Fibroblast of skin of scalp (primary cell): ENCODE measurements at places on chromosomes 2 and 18.

- DNase-seq: no peak
Observed at GRCh38 chr18:63078471-63078870, 241.1 kb downstream of the BCL2 start.

- DNase-seq: no peak
Observed at GRCh38 chr2:155178921-155179320, 480.4 kb downstream of the KCNJ3 start.

- DNase-seq: no peak
Observed at GRCh38 chr2:10500601-10501361, 52.7 kb upstream of the ODC1 start.

GRCh38 chr2:162013514-162014475, 60.2 kb downstream of the DPP4 start:
- DNase-seq: no peak

DNA sequence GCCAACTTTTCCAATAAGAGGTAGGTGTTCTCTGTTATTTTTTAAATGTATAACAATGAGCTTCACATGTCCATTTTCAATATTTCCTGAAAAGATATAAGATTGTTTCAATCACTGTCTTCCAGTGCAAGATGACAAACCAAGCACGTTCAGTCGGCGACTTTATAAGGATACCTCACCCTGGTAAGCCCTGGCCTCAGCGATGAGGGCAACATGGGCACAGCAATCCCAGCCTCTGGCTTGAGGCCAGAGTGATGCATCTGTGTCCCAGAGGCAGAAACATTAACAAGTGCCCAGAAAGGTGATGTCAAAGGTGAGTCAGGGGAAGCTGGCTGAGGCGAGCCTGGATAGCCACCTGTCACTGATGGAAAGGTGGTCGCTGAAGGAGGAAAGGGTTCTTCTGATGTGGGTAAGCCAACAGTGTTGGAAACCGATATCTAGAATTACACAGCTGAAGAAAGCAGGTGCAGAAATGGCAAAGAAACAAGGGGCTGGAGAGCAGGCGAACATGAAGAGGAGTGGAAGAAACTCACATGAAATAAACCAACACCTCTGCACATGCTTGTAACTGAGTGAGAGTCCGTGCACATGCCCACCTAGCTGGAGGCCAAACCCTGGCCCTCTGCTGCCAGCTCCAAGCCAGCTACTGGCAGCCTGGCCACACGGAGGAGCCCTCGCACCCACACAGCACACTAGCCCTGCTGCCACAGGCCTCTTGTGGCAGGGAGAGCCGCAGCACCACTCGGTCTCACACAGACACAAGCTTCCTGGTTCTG, 65.5 kb downstream of the FBXO15 start:
- DNase-seq: peak; percentile 61

DNA sequence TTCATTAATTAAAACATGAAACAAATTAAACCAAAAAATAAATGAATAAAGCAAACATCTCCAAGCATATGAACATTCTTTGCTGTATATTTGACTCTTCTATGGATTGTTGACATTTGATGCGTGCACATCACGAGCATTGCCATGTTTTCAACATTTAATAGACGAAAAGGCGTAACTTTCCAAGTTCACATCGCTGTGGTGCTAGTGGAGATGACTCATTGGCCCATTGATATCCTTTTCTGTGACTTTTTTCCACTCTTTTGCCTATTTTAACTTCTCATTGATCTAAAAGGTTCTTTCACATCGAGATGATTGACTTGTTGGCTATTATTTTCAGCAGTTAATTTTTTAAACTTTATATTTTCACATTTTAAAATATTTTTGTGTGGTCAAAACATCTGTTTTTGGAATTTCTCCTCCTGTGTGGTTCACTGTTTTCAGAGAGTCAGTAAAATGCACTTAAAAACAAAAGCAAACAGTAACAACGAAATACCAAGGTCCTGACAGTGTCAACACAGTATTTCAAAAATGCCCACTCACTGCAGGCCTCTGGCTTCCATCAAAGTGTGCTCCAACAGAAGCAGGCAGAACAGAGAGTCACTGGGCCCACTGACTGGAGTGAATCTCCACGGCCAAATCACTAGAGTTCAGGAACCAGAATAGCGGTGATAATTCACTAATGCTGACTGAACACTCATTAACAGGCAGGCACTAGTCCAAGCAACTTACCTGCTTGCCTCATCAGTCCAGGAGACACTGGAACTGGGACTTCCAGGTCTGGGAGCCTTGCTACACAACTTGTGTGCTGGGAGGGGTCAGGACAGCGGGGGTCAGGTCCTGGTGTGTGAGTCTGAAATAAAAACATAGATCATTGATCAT, 372.2 kb upstream of the SMIM21 start:
- DNase-seq: peak; percentile 32

DNA sequence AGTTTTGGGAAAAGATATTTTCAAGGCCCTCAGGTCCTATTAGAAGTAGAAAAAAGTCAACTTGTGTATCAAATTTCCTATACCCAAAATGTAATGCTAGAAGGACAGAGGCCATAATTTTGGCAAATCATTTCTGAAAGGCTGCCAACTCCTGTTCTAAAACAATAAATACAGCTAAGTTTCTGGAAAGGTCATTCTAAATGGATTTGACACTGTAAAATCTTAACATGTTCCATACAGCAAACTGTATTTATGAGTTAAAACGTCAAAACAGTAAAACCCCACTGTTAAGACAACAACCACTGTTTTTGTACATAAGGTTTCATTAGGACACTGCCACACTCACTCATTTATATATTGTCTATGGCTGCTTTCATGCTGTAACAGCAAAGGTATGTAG, 9.7 kb downstream of the FAM98A start:
- DNase-seq: peak; percentile 10

DNA sequence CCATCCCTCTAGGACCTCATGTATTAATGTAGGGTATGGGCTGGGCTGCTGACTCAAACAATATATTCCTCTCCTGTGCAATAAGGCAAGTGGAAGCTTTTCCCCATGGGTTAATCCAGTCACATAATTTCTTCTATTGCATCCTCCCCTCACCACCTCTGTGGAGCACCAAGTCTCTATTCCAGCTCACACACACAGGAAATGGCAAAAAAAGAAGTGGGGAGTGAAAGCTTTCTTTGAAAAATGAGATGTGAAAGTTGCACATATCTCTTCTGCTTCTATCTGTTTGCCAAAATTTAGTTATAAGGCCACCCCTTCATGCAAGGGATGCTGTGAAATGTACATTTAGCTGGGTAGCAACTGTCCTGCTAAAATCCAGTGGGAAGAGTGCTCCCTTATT, 121.3 kb downstream of the CDC42EP3 start:
- no peak for DNase-seq

- no peak for DNase-seq
Observed at GRCh38 chr2:41475959-41476358, 571.9 kb upstream of the PKDCC start.

DNA sequence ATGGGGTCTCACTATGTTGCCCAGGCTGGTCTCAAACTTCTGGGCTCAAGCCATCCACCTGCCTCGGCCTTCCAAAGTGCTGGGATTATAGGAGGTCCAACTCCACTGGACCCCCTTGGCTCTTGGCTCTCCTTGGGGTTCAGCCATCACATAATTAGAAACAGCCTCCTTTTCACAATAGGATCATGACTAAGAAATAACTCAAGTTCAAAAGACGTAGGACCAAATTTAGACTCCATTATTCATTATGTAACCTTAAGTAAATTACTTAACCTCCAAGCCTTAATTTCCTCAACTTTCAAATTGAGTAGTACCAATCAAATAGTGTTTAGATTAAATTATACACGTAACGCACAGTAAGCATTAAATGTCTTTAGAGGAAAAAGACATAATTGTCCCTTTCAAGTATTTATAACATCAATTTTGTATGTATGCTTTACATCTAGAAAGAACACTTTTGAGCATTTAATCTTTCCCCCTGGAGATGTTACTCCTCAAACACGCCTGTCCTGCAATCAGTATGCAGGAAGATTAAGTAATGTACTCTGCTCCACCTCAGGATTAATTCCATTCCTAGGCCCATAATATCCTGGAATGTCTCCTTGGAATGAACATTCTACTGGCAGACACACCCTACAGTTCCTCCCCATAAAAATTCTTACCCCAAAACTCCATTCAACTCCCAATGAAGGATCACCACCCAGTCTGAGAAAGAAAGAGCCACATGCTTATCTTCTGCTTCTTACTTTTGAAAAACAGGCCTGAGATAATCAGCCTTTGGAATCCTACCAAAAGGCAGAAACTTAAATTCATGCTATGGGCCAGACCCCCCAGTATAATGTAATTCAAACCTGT, 49.1 kb downstream of the COBLL1 start:
- DNase-seq: peak; percentile 72

DNA sequence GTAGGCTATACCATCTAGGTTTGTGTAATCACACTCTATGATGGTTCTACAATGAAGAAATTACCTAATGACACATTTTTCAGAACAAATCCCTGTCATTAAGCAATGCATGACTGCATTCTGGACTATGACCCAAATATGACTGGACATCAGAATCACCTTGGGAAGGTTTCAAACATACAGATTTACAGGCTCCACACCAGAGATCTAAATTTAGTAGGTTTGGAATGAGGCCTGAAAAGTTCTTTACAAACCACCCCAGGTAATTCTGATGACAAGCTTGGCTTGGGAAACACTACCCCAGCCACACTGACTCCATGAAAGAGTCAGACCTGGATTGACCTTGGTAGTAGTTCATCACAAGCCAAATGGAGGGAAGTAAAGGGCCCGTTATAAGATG, 52.2 kb upstream of the NFE2L2 start:
- no peak for DNase-seq

- DNase-seq: no peak
Observed at GRCh38 chr2:40740419-40740818, 288.5 kb upstream of the SLC8A1 start.

DNA sequence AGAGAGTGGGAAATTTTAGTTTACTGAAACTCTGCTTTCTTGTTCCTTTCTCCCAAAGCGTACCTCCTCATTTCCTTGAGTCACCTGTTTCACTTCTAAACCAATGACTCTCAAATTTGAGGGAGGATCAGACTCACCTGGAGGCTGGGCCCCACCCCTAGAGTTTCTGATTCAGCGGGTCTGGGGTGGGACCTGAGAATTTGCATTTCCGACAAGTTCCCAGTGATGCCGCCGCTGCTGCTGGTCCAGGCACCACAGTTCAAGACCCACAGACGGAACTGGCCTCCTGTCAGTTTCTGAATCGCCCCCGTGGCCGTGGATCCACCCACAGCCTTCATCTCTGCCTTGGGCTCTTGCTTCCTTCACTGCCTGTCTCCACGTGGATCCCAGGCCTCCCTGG, 44.9 kb upstream of the PELI1 start:
- no peak for DNase-seq

DNA sequence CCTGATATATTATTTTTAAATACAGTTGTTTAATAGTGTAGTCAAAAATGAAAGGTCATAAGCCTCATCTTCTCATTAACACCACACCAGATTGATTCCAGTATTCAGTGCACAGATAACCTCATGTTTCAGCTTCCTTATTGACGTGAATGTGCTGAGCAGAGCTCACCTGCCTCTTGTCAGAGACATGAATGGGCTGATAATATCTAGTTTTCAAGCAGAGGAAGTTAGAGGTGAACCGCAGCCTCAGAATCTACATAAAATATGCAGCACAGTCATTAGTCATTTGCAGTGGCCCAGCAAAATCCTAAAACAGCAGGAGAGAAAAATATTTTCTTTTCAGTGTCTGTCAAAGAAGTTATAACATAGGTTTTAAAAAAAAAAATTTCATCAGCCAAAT, 216.2 kb downstream of the GBX2 start:
- peak; percentile 30 for DNase-seq

DNA sequence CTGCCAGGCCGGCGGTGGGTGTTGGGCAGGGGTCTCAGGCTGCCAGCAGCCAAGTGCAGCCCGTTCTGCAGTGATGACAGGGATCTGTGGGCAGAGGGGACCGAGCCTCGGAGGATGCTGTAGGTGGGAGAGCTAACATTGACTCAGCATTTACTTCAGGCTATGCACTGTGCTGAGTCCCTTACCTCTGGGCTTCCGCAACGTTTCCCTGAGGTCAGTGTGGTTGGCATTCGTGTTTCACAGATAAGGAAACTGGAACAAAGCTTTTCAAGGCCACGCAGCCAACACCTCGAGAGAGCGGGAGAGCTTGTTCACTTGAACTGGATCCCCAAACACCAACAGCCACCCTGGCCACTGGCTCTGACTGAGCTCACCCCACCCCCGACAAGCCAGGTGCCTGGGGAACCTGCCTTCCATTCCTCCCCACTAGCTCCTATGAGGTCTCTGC, 839 bp upstream of the GPR148 start:
- no peak for DNase-seq

DNA sequence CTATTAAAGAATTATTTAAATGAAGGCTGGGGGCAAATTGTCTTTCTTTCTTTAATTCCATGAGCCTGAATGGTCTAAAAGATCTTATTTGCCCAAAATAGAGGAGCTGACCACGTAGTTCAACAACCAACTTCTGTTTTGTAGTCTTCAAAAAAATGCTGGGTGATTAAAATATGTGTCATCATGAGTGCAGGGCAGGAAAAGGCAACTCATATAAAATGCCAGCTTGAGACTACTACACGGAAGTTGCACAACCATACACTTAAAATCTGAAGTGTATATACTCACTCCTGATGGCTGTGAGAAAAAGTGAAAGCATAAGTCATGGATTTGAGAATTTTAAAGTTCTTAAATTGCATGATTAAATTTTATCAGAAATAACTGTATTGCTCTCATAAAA, 210.9 kb downstream of the DYM start:
- DNase-seq: peak; percentile 79

GRCh38 chr2:224882291-224883171, 159.7 kb downstream of the DOCK10 start:
- peak; percentile 89 for DNase-seq

DNA sequence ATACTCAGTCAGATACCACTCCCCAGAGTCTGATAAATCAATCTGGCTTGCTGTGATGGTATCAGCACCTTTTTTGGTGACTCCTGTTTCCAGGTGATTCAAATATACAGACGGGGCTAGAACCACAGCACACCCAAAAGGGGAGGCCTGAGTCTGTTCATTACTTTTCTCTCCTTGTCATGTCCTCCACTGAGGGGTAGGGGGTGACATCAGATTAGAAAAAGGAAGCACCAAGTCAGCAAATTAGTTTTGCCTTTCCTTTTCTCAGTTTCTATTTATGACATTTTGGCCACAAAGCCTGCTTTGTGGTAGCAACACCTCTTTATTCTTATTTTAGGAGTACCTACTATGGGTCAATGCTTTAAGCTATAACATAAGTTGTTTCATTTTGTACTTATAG, 127.4 kb downstream of the CCDC102B start:
- DNase-seq: peak; percentile 13

DNA sequence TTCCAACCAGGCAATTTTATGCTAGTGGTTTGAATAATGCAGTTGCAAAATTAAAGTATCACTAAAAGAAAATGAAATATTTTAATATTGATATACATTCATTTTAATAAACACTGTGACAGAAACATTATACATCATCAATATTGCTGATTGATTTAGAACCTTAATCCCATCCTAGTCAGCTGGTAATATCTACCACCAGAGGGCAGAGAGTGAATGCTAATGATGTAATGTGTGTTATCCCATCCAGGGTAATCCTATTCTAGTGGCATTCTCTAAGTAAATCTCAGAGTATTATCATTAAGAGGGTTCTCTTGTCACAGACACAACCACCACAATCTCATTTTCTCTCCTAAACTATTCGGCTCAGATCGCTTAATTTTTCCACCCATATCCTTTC, 477.4 kb downstream of the CPS1 start:
- DNase-seq: peak; percentile 0

GRCh38 chr2:190182071-190182524, 119.6 kb upstream of the MSTN start:
- DNase-seq: no peak
